ENCODE measurements at places on chromosomes 3 and 15.

GRCh38 chr15:66613743-66614142 is 47.9 kb upstream of the LCTL start:
- no peak for DNase-seq

DNA sequence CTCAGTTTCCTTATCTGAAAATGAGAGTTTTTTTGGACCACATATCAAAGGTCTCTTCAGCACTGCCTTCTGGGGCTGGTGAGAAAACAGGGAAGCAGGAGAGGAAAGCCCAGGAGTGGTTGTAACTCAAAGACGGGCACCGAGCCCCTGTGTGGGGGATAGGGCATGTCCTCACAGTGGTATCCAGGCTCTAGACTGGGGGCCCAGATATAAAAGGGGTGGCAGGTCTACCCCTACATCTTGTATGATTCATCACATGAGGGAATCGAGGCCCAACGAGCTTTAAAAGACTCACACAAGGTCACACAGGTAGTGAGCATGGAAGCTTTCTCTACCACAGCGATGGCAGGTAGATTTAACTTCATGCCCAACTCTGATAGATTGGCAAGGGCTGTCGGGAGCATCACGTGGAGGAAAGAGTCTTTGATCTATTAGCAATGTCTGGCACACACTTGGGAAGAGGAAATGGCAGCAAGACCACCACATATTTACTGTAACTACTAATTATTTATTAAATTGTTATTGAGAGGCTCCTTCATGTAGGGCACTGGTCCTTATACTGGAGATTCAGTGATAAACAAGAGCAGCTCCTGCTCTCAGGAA is 4.1 kb upstream of the EPHB3 start:
- DNase-seq: no peak

DNA sequence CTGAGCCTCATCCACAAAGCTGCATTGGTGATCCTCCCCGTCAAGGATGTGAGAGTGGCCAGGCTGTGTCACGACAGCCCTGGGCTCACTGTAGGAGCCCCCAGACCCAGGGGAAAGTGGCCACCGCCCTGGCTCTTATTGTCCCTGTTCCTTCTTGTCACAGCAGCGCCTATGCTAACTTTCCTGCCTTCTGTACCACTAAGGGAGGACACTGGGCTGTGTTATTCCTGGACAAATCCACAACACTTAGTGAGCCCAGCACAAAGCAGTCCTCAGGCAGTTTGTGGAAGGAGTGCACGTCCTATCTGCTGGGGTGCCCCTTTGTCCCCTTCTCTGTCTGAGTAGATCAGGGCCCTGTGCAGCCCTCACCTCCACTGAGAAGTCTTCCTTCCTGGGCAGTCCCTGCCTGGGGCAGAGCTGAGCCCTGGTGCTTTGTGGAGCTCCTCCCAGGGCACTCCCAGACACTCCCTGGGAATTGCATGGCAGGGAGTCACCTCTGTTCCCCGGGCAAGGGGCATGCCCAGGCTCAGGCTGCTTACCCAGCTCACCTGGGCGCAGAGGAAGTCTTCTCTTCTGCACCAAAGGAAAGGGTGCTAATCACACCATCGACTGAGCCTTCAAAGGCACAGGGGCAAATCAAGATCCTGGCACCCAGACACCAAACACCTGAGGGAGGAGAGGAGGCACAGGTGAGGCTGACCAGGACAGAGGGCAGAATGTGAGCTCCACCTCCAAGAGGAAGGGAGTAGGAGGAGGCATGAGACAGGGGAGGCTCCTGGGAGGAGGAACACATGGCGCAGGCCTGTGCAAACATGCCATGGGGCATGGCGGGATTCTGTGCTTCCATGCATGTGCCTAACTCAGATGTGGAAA is 138.7 kb downstream of the KLF13 start:
- DNase-seq: no peak

DNA sequence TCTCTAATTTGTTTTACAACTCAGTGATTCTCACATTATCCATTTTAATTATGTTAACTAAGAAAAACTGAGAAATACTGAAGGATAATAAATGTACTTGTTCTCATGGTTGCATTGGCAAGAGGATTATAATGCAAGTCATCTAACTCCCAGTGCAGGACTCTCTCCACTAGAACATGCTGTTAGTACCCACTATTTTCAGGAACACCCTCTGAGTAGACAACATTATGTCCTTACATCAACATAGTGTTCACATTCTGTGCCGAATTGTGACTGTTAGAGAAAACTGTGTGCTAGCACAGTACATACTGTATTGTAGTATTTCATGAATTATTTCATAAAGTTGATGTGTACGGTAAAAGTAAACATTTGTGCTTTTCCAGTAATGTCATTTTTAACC is 80.1 kb downstream of the LEKR1 start:
- no peak for DNase-seq

- DNase-seq: no peak
Observed at GRCh38 chr15:81176291-81176893, 20.3 kb upstream of the IL16 start.

- DNase-seq: peak; percentile 53
Observed at GRCh38 chr3:45055411-45056143, 29.5 kb downstream of the CLEC3B start.

DNA sequence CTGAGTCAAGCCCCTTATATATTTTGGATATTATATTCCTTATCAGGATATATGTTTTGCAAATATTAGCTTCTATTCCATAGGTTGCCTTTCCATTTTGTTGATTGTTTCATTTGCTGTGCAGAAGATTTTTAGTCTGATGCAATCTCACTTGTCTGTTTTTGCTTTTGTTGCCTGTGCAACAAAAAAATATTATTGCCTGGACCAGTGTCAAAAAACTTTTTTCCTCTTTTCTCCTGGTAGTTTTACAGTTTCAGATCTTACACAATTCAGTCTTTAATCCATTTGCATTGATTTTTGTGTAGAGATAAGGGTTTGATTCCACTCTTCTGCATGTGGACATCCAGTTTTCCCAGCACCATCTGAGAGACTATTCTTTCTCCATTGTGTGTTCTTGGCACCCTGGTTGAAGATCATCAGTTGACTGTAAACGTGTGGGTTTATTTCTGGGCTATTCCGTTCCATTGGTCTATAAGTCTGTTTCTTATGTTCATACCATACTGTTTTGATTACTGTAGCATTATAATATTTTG is 228.9 kb upstream of the NR2E3 start:
- DNase-seq: no peak

DNA sequence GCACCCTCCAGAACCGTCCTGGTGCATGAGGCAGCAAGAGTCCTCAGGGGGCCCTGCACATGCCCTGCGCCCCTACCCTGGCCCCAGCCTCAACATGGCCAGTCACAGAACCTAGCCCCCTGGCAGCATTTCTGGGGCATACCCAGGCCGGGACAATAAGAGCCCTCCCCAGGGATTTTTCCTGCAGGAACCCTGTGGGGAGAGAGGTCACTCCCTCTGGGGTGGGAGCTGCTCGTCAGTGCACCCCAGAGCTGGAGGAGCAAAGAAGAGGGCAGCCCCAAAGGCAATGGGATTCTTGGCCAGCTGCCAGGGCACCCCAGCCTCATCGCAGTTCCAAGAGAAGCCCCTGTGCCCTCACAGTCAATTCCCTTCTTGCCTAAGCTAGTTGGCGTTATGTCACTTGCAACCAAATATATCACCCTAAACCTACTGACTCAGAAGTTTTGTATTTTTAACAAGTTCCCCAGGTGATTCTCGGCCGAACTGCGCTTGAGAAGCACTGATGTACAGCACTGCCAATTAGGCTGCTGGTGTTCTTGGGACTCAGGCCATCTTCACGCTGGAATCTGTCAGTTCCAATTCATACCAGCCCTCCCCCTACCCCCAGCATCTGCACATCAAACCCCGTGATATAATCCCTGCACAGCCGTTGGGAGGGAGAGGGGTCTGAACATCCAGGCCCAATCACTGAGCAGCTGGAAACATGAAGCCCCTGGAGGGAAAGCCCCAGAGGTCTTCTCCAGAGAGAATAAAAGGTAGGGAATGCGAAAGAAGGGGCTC is 87.5 kb upstream of the PRR20G start:
- DNase-seq: no peak

DNA sequence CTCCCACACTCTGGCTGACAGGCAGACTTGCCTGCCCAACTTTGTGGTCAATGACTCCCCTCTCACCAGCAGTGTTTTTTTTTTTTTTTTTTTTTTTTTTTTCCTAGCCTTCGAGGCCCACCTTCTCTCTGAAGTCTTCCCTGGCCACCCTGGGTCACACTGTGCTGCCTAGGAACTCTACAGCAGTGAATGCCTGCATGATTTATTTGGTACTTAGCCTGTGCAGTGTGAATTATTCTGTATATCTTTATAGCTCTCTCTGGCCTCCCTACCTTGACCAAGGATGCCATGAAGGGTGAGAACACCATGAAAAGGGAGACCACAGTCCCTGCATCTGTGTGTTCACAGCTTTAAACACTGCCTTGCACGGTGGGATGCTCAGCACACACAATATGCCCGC is 141.6 kb downstream of the CLSTN2 start:
- DNase-seq: no peak

Data from suppressor macrophage treated with lipopolysaccharide for 4 hours (primary cell).